Nephron progenitor cell (in vitro differentiated cells): ENCODE measurements at places on chromosomes 3 and 15.
A peak's percentile ranks its signal among the peaks of the same experiment; 100 is the strongest.

- H3K4me1 ChIP-seq, result peaks cover 70% of the 10 kb centered on the region
- H3K27ac ChIP-seq, result peak overlapping the region; percentile 6
- no peak overlapping the region for H3K4me3 ChIP-seq
- no peaks in the 10 kb centered on the region for H3K36me3 ChIP-seq
- DNase-seq, result no peak
- no peaks in the 10 kb centered on the region for H3K27me3 ChIP-seq
Measured at GRCh38 chr15:92102395-92102755, 248.9 kb downstream of the SLCO3A1 start.

DNA sequence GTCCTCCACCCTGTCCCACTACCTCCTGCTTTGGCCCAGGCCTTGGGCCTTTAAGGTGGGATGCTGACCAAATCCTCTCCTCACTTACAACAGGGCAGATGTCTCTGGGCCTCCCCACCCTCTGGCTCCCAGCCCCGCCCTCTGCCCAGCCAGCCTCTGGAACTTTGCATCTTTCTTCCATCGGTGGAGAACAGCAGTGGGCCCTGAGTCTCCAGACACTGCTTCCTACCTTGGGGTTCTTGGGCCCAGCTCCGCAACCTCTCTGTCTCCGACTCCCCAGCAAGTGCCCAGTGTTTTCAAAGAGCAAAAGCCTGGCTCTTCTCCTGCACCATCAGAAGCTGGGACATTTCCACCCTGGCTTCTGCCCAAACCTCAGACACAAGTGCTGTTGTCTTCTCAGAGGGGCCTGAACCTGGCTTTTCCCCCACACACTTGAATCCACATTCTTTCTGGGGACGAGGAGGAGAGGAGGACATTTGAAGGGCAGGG lies 33.1 kb downstream of the MRAS start:
- no peak for DNase-seq
- no peak overlapping the region for H3K4me3 ChIP-seq
- H3K27ac ChIP-seq, result peak overlapping the region; percentile 91

DNA sequence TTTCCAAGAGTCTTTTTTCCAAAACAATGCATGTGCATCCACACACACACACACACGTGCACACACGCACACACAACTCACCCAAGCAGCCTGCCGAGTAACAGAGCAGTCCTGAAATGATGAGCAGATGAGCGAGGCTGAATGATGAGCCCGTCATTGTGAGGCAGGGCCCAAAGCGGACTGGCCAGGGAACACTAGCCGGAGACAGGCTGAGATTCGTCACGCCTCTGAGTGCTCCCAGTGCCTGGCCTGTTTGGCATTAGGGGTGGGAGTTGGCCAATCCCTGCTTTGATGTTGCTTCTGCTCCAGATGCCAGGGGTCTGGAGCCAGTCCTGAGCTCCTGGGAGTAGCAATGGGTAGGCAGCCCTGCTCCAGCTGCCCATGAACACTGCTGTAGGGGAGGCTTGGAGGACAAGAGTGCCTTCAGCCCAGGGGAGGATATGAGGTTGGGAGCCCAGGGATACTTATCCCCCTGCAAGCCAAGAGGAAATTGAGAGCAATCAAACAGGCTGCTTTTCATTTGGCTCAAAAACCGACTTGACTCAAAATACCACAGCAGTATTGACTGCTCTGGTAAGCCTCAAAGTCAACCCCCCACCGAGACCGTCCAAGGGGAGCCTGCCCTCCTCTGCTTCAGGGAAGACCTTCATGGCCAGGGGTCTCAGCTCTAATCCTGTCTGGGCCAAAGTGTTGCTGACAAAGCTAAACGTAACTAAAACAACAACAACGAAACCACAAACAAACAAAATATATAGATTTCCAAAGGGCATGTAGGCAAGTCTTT lies 22.9 kb downstream of the COLQ start:
- no peak overlapping the region for H3K4me3 ChIP-seq
- H3K36me3 ChIP-seq, result peaks cover 3% of the 10 kb centered on the region
- peaks cover 8% of the 10 kb centered on the region for H3K27me3 ChIP-seq
- DNase-seq, result peak; percentile 28

GRCh38 chr3:184563941-184564684 lies 2.5 kb downstream of the EPHB3 start:
- DNase-seq, result no peak
- H3K27ac ChIP-seq, result no peak overlapping the region
- H3K4me1 ChIP-seq, result peaks cover 66% of the 10 kb centered on the region
- no peaks in the 10 kb centered on the region for H3K36me3 ChIP-seq
- H3K27me3 ChIP-seq, result peaks cover 25% of the 10 kb centered on the region

- peaks cover 14% of the 10 kb centered on the region for H3K4me1 ChIP-seq
- H3K27ac ChIP-seq, result no peak overlapping the region
- H3K27me3 ChIP-seq, result peaks cover 5% of the 10 kb centered on the region
- no peaks in the 10 kb centered on the region for H3K36me3 ChIP-seq
- no peak overlapping the region for H3K4me3 ChIP-seq
Measured at GRCh38 chr3:73710340-73710739, 85.6 kb upstream of the PDZRN3 start.

- H3K36me3 ChIP-seq, result no peaks in the 10 kb centered on the region
- DNase-seq, result no peak
- H3K4me3 ChIP-seq, result no peak overlapping the region
- no peaks in the 10 kb centered on the region for H3K4me1 ChIP-seq
- H3K27me3 ChIP-seq, result no peaks in the 10 kb centered on the region
Measured at GRCh38 chr3:166275024-166275390, 437.8 kb upstream of the BCHE start.

DNA sequence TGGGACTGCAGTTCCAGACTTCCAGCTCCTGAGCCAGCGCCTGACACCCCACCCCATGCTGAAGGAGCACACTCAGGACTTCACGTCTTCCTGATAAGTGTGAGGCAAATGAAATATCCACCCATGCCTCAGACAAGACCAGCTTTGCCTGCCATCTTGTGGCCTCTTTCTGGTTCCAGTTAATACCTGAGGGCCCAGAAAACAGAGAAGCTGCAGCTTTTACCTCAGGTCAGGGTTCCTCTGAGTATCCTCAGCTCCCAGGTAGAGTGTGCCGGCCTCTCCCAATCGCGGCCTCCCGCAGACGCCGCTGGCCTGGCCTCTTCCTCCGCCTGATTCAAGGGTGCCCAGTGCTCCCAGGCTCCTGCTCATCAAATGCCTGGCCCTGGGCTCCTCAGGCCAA lies 5.1 kb upstream of the KLHL6 start:
- H3K4me1 ChIP-seq, result peaks cover 18% of the 10 kb centered on the region
- no peak overlapping the region for H3K4me3 ChIP-seq

DNA sequence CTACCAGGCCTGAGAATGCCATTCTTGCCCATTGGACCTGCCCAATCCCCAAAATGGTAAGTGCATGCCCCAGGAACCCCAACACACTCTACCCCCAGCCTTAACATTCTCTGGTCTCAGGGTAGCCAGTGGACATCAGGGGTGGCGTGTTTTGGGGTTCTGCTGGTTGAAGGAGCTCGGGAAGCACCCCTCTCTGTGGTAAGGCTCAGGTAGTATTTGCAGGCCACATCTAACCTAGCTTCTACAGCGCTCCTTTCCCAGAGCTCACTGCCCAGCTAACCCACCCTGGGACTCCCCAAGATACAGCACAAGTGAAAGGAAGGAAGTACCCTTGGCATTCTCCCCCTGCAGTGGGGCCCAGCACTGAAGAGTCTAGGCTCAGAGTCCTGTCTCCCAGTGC lies 19.8 kb downstream of the NMNAT3 start:
- no peak for DNase-seq
- H3K36me3 ChIP-seq, result no peaks in the 10 kb centered on the region
- H3K4me1 ChIP-seq, result no peaks in the 10 kb centered on the region
- H3K27me3 ChIP-seq, result peaks cover 7% of the 10 kb centered on the region
- H3K27ac ChIP-seq, result no peak overlapping the region

GRCh38 chr15:27449941-27450340 lies 479.0 kb downstream of the GABRG3 start:
- no peaks in the 10 kb centered on the region for H3K36me3 ChIP-seq
- H3K4me1 ChIP-seq, result no peaks in the 10 kb centered on the region
- H3K27me3 ChIP-seq, result no peaks in the 10 kb centered on the region
- H3K4me3 ChIP-seq, result no peak overlapping the region
- no peak for DNase-seq

DNA sequence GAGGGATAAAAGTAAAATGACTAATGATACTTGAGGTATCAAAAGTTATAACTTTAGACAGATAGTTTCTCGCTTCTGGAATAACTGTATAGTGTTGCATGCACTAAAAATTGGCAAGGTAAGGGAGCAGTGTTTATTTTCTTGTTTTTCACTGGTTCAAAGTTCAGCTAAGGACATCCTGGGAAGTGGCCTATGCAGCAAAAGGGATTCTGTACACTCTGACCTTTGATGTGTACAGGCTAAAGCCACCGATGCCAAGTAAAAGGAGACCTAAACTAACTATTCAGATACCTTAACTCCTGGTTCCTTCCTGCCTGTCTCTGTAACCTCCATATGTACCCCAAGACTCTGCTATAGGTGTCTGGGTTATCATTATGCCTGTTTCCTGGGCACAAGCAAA lies 1.7 kb downstream of the FBXO40 start:
- H3K4me1 ChIP-seq, result no peaks in the 10 kb centered on the region
- no peak overlapping the region for H3K4me3 ChIP-seq
- H3K27me3 ChIP-seq, result peaks cover 21% of the 10 kb centered on the region

GRCh38 chr3:37545479-37545878 lies 316.2 kb upstream of the CTDSPL start:
- no peak overlapping the region for H3K27ac ChIP-seq
- peaks cover 44% of the 10 kb centered on the region for H3K36me3 ChIP-seq
- H3K4me3 ChIP-seq, result no peak overlapping the region
- H3K27me3 ChIP-seq, result peaks cover 4% of the 10 kb centered on the region
- DNase-seq, result no peak

DNA sequence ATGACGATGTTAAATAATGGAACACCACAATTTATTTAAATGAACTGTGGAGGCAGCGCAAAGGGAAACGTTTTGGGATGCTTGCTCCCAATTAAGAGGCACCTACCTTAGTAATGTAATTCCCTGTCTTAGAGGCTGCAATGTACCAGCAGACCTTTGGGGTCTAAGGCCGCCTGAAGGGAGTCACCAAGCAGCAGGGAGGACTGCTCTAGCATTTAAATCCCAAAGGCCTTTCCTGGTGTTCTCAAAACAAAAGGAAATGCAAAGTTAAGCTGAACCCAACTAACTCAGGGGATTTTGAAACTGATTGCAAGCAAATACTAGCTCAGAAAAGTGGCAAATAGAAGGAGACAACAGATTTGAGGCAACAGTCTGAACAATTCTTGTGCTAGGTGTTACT lies 510.8 kb downstream of the GABRG3 start:
- H3K27me3 ChIP-seq, result no peaks in the 10 kb centered on the region
- no peak overlapping the region for H3K27ac ChIP-seq
- H3K4me3 ChIP-seq, result no peak overlapping the region
- no peaks in the 10 kb centered on the region for H3K4me1 ChIP-seq
- no peak for DNase-seq

DNA sequence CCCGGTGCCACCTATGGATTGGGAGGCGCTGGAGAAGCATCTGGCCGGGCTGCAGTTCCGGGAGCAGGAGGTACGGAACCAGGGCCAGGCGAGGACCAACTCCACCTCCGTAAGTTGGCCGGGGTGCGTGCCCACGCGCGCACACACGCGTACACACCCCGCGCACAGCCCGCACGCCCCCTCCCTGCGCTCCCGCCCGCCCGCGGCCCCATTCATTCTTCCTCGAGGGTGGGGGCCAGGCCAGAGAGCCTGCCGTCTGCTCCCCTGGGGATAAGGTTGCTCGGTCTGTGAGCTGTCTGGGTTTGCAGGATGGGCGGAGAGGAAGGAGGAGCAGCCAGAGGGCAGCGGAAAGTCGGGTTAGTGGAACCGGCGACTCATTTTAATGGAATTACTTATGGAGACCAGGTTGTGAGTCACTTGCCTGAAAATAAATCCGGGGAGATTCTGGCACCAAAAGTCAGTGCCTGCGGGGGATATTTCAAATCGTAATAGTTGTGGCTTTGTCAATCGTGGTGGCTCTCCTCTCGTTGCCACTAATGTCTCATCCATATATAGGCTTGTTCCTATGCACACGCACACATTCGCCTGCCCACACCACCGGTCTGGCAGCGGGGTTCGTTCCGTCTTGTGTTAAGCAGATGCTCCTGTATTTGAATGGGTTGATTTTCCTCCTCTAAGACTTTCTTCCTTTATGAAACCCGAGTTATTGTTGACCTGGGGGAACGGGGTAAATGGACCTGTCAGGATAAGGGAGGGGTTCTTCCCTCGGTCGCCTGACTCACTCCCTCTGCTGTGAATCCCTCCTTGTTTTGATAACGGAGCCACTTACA lies 223.4 kb upstream of the IL12A start:
- peaks cover 50% of the 10 kb centered on the region for H3K27me3 ChIP-seq
- H3K4me1 ChIP-seq, result peaks cover 48% of the 10 kb centered on the region
- peak; percentile 63 for DNase-seq

DNA sequence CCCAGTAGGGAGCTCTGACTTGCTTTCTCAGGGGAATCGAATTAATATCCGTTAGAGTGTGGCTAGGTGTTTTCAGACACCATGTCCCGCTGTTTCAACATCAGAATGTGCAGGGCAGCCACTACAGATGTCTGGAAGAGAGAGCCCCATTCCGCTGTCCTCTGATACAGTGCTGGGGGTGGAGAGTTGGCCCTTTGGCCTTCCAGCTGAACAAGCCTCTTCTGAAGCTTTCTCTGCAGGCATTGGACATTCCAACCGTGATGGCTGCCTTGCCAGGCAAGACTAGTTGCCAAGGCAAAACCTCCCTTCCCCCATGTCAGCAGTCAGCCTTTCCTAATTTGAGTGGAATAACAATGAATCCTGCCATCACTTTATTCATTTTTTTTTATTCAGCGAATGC lies 1.5 kb downstream of the FAH start:
- peak overlapping the region; percentile 94 for H3K27ac ChIP-seq
- H3K4me1 ChIP-seq, result peaks cover 75% of the 10 kb centered on the region
- H3K27me3 ChIP-seq, result peaks cover 11% of the 10 kb centered on the region
- H3K36me3 ChIP-seq, result peaks cover 10% of the 10 kb centered on the region

GRCh38 chr15:39846108-39846507 lies 63.5 kb upstream of the FSIP1 start:
- DNase-seq, result no peak
- peaks cover 3% of the 10 kb centered on the region for H3K27me3 ChIP-seq
- H3K36me3 ChIP-seq, result no peaks in the 10 kb centered on the region
- no peak overlapping the region for H3K4me3 ChIP-seq

- no peak for DNase-seq
- no peak overlapping the region for H3K4me3 ChIP-seq
Measured at GRCh38 chr15:49977306-49977705, 141.7 kb downstream of the ATP8B4 start.

DNA sequence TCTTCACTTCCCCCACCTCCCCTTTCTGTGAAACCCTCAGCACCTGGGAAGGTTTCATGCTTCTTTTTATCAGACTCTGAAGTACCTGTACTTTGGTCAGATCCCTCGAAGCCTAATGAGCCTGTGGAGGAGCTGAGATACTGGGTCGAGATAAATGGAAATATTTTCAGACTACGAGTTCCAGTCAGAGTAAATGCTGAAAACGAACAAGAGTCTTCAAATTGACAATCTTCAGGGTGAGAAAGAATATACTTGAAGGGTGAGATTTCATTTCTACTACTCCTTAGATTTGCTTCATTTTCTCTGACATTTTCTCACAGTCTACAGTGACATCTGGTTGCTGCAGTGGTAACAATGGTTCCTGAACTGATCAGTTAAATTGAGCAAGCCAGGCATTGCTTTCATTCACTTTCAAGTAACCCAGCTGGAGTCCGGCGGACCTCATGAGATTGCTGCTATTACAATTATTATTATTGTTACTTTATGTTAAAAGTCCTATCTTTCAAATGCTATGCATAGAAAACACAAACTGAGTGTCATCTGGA lies 337.2 kb downstream of the VGLL3 start:
- no peak for DNase-seq
- no peak overlapping the region for H3K4me3 ChIP-seq
- H3K27ac ChIP-seq, result no peak overlapping the region
- H3K36me3 ChIP-seq, result no peaks in the 10 kb centered on the region
- H3K4me1 ChIP-seq, result no peaks in the 10 kb centered on the region
